GM12865 (cell line): ENCODE measurements at places on chromosomes 6 and 20.

- DNase-seq = no peak
These were observed 37.3 kb downstream of the EZR start for GRCh38 chr6:158781692-158782373.

DNA sequence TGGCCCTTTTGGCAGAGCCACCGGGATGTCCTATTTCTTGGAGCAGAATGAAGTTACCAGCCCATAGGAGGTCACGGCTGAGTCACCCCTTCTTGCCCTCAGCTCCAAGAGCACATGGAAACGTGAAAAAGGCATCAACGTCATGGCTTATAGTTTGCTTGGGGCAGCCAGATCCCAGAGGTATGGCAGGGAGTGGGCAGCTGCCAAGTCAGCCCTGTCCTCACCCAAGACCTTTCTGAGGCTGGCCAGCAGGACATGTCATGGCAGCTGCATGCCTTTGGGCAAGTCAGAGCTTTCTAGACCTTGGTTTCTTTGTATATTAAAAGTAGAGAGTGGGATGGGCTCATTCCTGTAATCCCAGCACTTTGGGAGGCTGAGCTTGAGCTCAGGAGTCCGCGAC lies 8.2 kb upstream of the MDFI start:
- DNase-seq = no peak

GRCh38 chr20:10475225-10475624 lies 40.1 kb downstream of the SLX4IP start:
- no peak for DNase-seq

DNA sequence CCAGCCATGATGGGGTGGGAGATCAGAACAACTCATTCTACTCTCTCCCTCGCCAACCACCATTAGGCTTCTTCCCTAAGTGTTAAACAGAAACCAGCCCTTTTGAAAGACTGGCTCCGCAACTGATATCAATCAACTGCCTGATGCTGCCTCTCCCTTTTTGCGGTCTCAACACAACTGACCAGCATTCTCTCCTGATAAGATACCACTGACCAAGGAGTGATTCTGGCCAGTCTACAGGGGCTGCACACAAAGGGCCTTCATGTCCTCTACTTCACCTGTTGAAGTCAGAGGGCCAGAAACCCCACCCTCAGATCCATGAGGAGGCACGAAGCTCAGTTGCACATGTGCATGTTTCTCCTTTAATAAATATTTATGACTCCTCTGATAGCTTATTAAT lies 145.1 kb downstream of the CD24 start:
- DNase-seq = no peak

DNA sequence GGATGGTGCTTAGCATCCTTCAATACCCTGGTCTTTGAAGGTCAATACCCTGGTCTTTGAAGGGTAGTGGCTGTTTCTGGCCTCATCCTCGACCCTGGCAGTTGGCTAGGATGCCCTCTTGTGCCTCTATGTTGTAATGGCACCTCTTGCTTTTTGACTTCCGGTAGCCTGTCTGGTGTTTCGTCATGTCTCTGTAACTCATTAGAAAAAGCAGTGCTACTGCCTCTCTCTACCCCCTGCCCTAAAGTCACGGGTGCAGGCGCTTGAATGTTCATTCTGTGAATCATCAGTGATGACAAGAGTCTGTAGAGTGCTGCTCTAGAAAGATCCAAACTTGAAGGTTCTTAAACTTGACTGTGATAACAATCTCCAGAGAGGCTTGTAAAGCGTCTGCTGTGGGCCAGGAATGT lies 28.3 kb downstream of the RSPO4 start:
- peak; percentile 63 for DNase-seq

GRCh38 chr6:90350689-90351554 lies 54.3 kb upstream of the BACH2 start:
- DNase-seq = no peak

GRCh38 chr6:52574709-52575501 lies 2.0 kb downstream of the TRAM2 start:
- DNase-seq = peak; percentile 79

DNA sequence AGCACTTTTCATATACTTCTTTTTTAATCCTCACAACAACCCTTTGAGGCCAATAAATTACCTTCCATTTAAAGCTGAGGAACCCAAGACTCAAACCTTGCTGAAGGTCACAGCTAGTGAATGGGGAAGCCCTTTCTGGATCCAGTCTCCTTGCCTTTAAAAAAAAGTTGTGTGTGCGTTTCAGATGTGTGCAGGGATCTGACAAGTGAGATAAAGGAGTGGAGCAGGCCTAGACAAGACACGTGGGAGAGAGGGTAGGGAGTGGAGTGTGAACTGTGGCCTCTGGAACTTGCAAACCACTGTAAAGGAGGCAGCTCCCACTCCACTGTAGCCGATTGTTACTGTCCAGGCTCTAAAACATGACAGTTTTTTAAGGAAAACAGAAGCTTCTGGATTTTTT lies 1.9 kb downstream of the KLHL32 start:
- no peak for DNase-seq

GRCh38 chr6:104585646-104586045 lies 274.1 kb downstream of the HACE1 start:
- no peak for DNase-seq
